CD4-positive, alpha-beta T cell treated with Interferon alpha-2 for 1 hour (primary cell): ENCODE measurements at places on chromosomes 5 and 9.

DNA sequence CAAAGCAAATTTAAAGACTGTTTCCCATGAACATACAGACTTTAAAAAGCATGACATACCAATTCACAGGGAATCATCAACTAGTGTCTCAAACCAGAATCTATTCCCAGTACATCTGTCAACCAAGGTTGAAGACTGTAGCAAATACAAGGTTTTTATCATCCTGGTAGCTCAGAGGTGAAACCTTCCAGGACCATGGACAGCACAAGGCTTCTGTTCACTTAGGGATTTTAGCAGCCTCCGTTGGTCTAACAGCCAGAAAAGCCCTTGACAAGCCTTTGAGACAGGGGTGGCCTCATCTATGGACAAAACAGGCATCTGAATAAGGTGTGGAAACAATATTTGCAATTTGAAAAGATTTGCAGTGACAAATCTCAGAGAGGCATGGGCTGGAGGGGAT, 119.0 kb downstream of the TRIM32 start:
- DNase-seq, result no peak

- DNase-seq, result no peak
Observed at GRCh38 chr5:137366526-137366925, 132.6 kb downstream of the SPOCK1 start.

DNA sequence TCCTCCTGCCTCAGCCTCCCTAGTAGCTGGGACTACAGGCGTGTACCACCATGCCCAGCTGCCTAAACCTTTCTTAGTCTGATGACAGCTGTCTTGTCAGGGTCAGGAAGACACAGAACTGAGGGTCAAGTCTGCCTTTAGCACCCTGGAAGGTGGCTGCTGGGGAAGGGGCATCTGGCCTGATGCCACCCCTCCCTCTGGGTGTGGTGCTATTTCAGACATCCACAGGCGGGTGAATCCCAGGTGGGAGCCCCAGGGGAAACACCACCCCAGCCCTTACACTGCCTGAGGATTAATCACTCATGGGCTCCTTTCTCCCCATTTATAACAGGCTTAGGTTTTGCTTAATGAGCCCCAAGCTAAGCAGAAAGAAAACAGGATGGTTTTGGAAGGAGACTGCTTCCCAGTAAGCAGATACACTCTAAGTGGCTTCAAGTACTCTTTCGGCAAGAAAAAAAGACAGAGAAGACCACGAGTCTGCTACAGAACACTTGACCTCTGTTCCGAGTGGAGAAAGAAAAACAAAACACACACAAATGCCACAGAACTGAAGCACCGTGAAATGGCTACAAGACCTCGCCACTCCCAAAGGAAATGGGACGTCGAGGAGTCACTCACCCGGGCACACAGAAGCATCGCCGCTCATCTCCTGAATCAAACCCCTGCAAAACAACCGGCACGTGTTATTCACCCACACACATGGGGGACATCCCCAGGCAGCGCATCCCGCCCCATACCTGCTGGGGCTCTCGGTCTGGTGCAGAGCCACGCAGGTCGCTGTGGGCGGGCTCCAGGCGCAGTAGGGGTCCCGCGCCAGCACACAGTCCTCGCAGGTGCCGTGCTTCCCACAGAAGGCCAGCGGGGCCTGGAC, 62.4 kb downstream of the SECISBP2 start:
- DNase-seq, result no peak

DNA sequence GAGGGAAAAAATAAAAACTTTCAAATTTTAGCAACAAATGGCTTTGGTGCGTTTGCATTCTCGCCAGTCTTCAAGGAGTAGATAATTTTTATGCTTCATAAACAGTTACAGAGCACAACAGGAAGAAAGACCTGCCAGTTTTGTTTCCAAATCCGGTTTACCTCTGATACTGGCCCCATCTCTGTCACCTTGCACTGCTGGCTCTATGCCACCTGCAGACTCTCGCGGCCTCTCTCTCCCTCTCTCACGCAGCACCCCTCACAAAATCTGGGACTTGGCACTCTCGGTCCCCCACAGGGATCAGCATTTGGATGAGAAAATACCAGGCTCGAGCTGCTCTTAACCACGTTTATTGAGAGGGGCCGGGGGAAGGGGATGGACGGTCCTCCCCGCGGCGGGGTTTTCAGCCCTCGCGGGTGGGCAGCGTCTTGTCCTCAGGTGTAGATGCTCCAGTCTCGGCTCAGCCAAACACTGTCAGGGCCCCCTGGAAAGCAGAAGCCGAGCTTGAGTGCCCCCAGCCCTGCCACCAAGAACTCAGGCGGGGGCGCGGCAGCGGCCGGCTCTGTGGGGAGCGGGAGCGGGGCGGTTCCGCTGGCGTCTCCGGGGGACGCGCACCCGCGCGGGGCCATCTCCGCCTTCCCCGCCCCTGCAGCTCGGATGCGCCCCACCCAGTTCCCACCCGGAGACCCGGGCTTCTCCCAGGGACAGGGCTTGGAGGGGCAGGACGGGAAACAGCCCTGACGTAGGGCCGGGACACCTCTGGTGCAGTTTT, 1.3 kb downstream of the SCGB3A1 start:
- DNase-seq, result no peak

DNA sequence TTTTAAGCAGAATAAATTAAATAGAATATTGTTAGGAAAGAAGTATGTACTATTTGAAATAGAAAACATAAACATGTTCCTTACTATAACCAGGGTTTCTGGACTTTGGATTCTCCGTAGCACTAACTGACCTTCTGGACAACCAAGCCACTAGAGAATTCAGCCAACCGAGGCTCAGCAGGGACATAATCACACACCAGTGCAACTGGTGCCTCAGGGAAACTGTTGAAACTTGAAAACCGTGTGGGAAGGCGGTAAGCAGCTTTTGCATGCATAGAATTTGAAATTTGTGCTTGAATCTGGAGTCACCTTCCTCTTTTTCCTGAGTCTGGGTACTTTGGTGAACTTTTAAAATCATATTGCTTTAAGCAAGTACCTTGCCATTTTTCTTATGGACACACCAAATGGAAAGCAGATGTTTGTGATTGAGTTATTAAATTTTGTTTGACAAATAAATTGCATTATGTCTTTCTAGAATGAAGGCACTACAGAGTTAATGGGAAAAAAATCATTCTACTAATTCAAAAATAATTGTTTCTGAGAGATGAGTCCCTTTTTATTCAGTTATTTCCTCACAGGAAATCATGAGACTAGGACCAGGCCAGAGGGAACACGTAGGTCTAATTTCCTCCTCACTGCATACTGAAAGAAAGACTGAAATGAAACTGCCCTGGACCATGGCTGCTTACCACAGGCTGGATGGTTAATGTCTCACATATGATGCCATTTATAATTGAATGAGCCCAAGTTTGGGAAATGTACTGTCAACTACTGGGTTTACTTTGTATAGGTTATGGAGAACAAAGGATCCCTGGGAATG, 20.6 kb upstream of the SCAMP1 start:
- no peak for DNase-seq

GRCh38 chr9:72826996-72827949, 125.6 kb downstream of the ALDH1A1 start:
- DNase-seq, result no peak

DNA sequence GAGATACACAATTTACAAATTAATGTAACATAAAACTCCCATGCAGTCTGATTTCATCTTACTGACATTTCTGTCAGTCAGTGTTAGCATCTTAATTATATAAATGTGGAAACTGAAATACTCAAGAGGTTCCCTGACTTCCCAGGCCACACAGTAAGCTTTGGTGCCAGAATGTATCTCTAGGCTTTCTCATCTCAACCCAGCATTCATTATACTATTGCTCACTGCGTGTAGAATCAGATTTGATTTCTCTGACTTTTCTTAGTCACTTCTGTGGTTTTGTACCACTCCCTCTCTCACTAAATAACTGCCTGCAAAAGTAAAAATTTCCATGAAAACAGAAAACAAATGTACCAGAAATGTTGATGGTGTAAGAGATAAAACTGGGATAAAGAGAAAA, 31.7 kb upstream of the CDKN2B start:
- DNase-seq, result no peak

DNA sequence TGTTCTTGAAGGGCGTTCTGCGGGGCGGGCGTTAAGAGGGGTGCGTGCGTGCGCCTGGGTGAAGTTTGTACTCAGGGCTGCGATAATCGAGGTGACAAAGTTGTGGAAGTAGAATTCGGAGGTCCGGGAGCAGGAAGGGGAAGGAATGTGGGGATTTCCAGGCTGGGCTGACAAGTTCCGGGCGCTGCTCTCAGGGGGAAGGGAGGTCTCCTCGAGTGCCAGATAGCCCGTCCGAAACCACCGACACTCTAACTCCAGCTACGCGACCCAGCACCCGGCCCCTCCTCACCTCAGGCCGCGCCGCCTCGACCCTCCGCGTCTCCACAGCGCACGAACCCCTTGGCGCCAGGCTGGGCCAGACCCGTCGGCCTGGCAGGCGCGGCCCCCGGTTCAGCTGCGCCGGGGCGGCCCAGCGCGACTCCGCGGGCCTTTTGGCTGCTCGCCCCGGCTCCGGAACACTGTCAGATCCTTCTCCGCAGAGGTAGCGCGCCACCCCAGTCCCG, at the start of gene IL6ST:
TSS of gene IL6ST (minus strand) at position 469 of the 503 bp plus-strand sequence. CDS start 18,685 bp downstream, outside the sequence.
- DNase-seq, result peak; percentile 44

GRCh38 chr5:74503-75109, 17.4 kb upstream of the PLEKHG4B start:
- no peak for DNase-seq
